ENCODE measurements at places on chromosomes 12 and 14.

DNA sequence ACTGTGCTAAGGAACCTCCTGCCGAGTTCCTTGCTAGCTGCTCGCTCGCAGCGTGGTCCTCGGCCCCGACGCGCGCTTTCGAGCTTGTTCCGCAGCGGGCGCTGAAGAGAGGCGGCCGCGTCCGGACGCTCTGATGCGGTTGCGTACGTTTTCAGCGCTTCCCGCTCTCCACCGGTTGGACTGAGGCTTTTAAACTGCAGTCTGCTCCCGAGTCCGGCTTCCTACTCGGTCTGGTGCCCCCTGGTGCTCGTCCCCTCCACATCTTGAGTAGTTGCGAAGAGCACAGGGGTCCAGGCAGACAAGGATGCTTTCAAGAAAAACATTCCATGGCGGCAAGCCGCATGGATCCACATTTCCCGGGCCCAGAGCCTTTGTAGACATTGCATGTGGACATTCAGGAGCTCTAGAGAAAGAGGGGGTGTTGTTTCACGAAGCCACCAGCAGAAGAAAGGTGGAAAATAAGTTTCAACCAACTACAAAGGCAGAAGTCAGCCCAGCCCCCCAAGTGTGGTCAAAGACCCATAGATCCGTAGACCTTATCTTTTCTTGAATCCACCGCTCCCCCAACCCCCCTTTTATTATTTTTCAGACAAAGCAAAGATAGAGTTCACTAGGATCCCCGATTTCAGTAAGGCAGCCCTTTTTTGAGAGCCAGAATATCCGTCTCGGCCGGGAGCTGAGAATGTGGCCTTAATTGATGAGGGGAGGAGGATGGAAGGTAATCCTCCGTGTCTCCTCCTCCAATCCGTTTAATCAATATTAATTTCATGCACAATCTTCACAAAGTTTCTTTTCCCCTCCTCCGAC, 984 bp upstream of the WNK1 start:
- peak; percentile 94 for DNase-seq

DNA sequence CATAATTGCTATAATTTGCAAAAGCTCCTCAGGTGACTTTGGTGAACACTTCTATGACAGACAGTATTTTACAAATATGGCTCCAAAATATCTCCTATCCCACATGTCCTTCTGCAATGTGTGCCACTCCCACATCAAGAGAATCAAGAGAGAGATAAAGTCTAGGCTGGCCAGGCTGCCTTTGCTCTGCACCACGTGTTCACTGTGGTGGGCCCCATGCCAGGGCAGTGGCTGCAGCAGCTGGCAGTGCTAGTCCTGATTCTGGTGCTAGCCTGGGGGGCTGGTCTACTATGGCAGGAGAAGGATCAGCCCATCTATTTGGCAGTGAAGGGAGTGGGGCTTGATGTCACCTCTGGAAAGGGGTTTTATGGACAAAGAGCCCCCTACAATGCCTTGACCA, 86.3 kb downstream of the DRAM1 start:
- DNase-seq: no peak

- no peak for DNase-seq
Observed at GRCh38 chr14:92382677-92383076, 59.7 kb downstream of the SLC24A4 start.

- no peak for DNase-seq
Observed at GRCh38 chr14:72052356-72052755, 120.1 kb downstream of the RGS6 start.

- no peak for DNase-seq
Observed at GRCh38 chr12:42669553-42669952, 80.0 kb upstream of the PRICKLE1 start.

- DNase-seq: no peak
Observed at GRCh38 chr12:41476499-41477439, 288.6 kb downstream of the PDZRN4 start.

- no peak for DNase-seq
Observed at GRCh38 chr12:54356951-54357356, 7.3 kb downstream of the GPR84 start.
